ENCODE measurements at places on chromosomes 7 and 10. TPM values are rescaled to one million over a fixed set of nuclear protein-coding genes. Genes with fewer than 3 reads are reported as not detected.
A peak's percentile ranks its signal among the peaks of the same experiment; 100 is the strongest.

GRCh38 chr7:112173568-112173905 lies 32.7 kb downstream of the DOCK4 start:
- H3K4me1 ChIP-seq: peaks cover 12% of the 10 kb centered on the region
- DNase-seq: no peak
- no peak overlapping the region for H3K4me3 ChIP-seq
- H3K27ac ChIP-seq: no peak overlapping the region
- H3K27me3 ChIP-seq: no peaks in the 10 kb centered on the region
- no peaks in the 10 kb centered on the region for H3K36me3 ChIP-seq

- no peaks in the 10 kb centered on the region for H3K27me3 ChIP-seq
- no peak for DNase-seq
- H3K4me1 ChIP-seq: no peaks in the 10 kb centered on the region
- no peaks in the 10 kb centered on the region for H3K36me3 ChIP-seq
- H3K27ac ChIP-seq: no peak overlapping the region
Observed at GRCh38 chr7:47482013-47482875, 99.7 kb downstream of the TNS3 start.

DNA sequence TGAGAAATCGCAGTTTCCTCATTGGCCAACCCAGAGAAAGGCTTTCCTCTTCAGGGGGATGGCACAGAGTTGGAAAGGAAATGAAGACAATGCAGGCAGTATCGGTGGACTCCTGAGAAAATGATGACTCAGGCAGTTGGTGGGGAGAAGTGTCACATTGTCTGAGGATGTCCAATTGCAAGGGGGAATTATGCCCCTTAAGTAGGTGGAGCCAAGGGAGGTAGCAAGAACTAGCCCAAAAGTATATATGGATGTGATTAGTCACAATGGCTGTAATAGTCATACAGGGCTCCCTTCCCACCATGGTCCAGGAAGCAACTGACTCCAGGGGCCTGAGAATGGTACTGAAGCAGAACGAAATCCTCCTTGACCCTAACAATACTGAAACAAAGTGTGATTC lies 58.3 kb upstream of the EGFR start:
- H3K4me3 ChIP-seq: no peak overlapping the region
- peak; percentile 41 for DNase-seq
- H3K36me3 ChIP-seq: no peaks in the 10 kb centered on the region
- no peaks in the 10 kb centered on the region for H3K27me3 ChIP-seq

The VWDE gene
- total RNA-seq: 0.11 TPM

- H3K4me3 ChIP-seq: no peak overlapping the region
- no peaks in the 10 kb centered on the region for H3K27me3 ChIP-seq
- peaks cover under 1% of the 10 kb centered on the region for H3K36me3 ChIP-seq
Observed at GRCh38 chr10:27192284-27192683, 37.1 kb downstream of the MASTL start.

DNA sequence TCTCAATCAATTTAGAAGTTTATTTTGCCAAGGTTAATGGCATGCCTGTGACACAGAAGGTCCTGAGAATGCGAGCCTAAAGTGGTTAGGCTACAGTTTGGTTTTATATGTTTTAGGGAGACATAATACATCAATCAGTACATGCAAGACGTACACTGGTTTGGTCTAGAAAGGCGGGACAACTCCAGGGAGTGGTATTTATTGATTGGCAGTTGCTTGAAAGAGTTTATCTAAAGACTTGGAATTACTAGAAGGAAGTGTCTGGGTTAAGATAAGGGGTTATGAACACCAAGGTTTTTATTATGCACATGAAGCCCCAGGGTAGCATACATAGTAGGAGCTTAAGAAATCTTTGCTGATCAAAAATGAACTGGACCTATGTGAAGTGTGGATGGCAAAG lies 21.5 kb downstream of the NPVF start:
- no peaks in the 10 kb centered on the region for H3K36me3 ChIP-seq
- no peak overlapping the region for H3K27ac ChIP-seq
- H3K4me1 ChIP-seq: no peaks in the 10 kb centered on the region
- no peak overlapping the region for H3K4me3 ChIP-seq

The MOGAT3 gene
- not detected for total RNA-seq

- no peaks in the 10 kb centered on the region for H3K36me3 ChIP-seq
- no peaks in the 10 kb centered on the region for H3K27me3 ChIP-seq
- DNase-seq: peak; percentile 4
Observed at GRCh38 chr7:115618676-115619075, 411.9 kb downstream of the TFEC start.

The GET4 gene
- total RNA-seq: 49.7 TPM

The SSC4D gene
- total RNA-seq: 1.8 TPM

DNA sequence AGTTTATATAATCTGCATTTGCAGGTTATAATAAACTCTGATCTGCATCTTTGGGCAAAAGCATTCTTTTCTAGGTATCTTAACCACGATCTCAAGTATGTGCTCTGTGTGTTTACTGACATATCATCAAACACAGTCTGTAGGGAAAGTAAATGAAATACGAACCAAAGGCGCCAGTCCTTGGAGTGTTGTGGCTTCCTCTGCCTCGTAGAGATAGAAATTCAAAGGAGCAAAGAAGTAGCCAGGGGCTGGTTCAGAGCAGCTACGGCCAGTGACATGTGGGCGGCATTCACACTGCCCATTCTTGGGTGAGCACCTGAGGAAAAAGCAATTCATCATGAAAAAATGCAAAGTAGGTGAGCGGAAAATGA lies 38.7 kb downstream of the LAMB4 start:
- H3K27me3 ChIP-seq: no peaks in the 10 kb centered on the region
- H3K4me3 ChIP-seq: no peak overlapping the region
- no peaks in the 10 kb centered on the region for H3K36me3 ChIP-seq
- no peak for DNase-seq
- no peak overlapping the region for H3K27ac ChIP-seq

DNA sequence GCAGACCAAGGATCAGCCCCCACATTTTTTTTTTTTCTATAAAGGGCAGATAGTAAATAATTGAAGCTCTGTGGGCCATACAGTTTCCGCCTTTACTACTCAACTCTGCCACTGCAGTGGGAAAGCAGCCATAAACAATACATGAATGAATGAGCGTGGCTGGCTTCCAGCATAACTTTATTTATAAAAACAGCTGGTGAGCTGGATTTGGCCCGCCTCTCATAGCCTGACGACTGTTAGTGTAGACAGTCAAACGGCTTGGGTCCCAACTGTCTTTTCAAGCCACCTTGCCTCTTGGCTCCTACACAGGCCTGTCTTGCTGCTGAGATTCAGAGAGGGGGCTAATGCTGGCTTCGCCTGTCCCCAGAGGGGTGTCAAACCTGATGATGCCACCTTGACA lies 169.8 kb upstream of the GPR26 start:
- no peak overlapping the region for H3K27ac ChIP-seq
- no peak for DNase-seq
- peaks cover 25% of the 10 kb centered on the region for H3K27me3 ChIP-seq
- no peaks in the 10 kb centered on the region for H3K4me1 ChIP-seq

GRCh38 chr10:133219782-133220181 lies 10.2 kb upstream of the UTF1 start:
- H3K27ac ChIP-seq: no peak overlapping the region
- no peaks in the 10 kb centered on the region for H3K36me3 ChIP-seq
- peaks cover 50% of the 10 kb centered on the region for H3K27me3 ChIP-seq
- H3K4me1 ChIP-seq: no peaks in the 10 kb centered on the region

DNA sequence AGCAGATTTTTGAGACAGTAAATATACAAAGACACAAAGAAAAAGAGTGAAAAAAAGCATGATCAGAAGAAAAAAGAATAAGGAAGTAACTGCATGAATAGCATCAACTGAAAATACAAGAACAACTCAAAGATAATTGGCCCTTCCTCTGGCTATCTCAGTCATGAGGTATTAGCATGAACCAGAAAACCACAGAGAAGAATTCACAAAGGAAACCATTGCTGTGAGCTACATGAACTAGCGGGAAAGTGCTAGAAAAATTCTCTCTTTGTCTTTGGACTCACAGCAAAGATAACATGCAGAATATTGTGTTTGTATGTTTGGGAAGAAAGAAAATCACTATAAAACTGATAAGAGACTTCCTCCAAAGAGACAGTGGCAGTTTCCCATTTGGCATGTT lies 82.9 kb downstream of the SORCS1 start:
- H3K36me3 ChIP-seq: no peaks in the 10 kb centered on the region
- H3K4me3 ChIP-seq: no peak overlapping the region
- no peak for DNase-seq
- H3K27me3 ChIP-seq: no peaks in the 10 kb centered on the region
- no peak overlapping the region for H3K27ac ChIP-seq

DNA sequence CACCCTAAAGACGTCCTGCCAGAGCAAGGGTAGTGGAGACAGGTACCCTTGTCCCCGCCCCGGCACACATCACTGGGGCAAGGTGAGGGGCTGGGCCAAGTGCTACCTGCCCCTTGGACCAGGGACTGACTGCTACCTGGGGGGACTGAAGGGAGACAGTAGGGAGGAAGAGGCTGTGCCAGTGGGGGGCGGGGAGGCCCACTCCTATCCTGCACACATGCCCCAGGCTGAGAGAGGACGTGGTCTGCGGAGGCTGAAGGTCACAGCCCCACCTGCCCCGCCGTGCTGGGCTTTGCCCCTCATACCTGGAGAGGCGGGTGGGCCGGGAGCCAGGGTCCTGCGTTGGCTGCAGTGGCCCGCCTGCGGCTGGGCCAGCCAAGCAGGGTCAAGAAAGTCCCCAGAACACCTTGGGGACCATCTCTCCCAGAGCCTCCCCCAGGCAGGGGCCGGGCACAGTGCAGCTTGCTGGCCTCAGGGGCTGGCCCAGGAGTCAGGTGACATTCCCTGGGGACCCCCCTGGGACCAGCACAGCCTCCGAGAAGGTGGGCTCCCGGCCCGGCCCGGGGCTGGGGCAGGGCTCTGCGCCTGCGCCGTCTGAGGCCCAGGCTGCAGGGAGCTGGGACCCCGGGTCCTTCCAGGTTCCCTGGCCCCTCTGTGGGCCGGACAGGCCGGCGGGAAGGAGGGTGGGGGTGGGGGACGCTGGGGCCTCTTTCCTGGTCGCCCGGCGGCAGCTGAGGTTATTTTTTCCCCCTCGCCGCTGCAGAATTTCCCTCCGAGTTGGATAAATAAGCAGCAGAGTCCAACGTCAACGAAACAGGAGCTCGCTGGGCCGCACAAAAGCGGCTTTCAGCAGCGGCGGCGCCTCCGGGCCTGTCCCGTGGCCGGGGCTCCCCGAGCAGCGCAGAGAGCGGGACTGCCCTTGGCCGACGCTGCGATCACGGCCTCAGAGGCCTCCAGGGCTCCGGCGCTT lies 9.8 kb upstream of the FZD9 start:
- H3K4me3 ChIP-seq: no peak overlapping the region
- no peak overlapping the region for H3K27ac ChIP-seq
- DNase-seq: no peak
- H3K27me3 ChIP-seq: no peaks in the 10 kb centered on the region
- H3K36me3 ChIP-seq: no peaks in the 10 kb centered on the region

- no peaks in the 10 kb centered on the region for H3K36me3 ChIP-seq
- H3K4me1 ChIP-seq: peaks cover 38% of the 10 kb centered on the region
- H3K27ac ChIP-seq: no peak overlapping the region
Observed at GRCh38 chr10:113128450-113129070, 178.5 kb downstream of the TCF7L2 start.

DNA sequence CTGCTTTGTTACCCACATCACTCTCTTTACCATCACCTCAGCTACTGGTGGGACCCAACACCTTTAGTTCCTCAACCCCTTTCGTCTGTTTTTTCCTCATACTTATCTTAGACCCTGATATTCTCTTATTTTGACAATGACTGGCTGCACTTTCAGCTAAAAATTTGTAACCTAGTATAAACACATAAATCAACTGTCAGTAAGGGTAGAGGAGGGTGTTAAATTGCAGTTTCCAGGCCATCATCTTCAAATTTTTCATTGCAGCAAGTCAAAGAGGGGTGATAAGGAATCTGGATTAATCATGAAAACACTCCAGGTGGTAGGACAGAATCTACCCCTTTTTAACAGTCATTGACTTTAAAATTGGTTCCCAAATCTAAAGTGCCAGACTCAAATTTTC lies 27.9 kb downstream of the SEMA3D start:
- no peaks in the 10 kb centered on the region for H3K36me3 ChIP-seq
- no peaks in the 10 kb centered on the region for H3K4me1 ChIP-seq
- no peak overlapping the region for H3K27ac ChIP-seq

The GIGYF1 gene
- total RNA-seq: 47.4 TPM

DNA sequence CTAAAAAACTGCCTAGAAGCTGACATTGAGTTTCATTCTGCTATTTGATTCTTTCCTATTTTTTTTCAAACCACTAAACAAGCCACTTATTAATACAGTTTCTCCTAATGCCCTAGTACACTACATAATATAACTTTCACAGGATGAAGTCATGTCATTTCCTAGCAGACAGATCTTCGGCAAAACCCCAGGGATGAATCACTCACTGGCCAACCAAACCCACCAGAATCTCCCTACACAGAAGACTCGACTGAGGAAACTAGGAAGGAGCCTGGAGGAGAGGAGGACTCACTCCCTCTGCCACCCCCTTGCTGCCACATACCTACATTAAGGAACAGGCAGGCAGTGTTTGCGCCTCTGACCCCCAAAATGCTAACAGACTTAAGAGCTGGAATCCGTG lies 33.4 kb downstream of the XPNPEP1 start:
- no peaks in the 10 kb centered on the region for H3K27me3 ChIP-seq
- no peak for DNase-seq
- no peak overlapping the region for H3K27ac ChIP-seq
- H3K36me3 ChIP-seq: peaks cover 14% of the 10 kb centered on the region
- H3K4me3 ChIP-seq: no peak overlapping the region
- H3K4me1 ChIP-seq: no peaks in the 10 kb centered on the region

- DNase-seq: no peak
- H3K27ac ChIP-seq: no peak overlapping the region
- no peaks in the 10 kb centered on the region for H3K27me3 ChIP-seq
- peaks cover 24% of the 10 kb centered on the region for H3K4me1 ChIP-seq
- peaks cover 44% of the 10 kb centered on the region for H3K36me3 ChIP-seq
- no peak overlapping the region for H3K4me3 ChIP-seq
Observed at GRCh38 chr7:107969856-107970255, 33.1 kb downstream of the LAMB1 start.

The KCNIP2 gene
- total RNA-seq: 0.86 TPM

The LGI1 gene
- total RNA-seq: not detected

GRCh38 chr10:12780634-12781601 lies 220.6 kb downstream of the CCDC3 start:
- no peak overlapping the region for H3K4me3 ChIP-seq
- peaks cover 52% of the 10 kb centered on the region for H3K4me1 ChIP-seq
- H3K27ac ChIP-seq: peak overlapping the region; percentile 68

The PARD3 gene
- 28.0 TPM for total RNA-seq

GRCh38 chr7:44631458-44632115 lies 25.2 kb downstream of the OGDH start:
- no peak overlapping the region for H3K4me3 ChIP-seq
- no peaks in the 10 kb centered on the region for H3K27me3 ChIP-seq
- peaks cover 7% of the 10 kb centered on the region for H3K36me3 ChIP-seq

DNA sequence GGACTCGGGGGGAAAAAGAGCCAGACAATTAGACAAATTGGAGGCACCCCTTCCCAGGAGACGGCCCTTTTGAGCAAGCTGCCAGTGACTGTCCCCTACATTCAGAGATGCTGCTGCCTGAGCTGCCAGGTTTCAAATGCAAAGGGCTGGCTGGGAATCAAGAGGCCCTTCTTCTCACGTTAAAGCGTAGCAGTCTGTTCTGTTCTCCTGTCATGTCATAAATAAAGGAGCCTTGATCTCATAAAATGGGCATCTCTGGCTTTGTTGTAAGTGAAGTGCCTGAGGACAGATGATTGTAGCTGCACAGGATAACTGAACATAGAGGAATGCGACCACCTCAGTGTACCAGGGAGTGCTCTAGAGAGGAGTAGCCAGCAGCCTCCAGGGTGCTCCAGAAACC lies 917.9 kb downstream of the GRID1 start:
- DNase-seq: no peak
- no peaks in the 10 kb centered on the region for H3K36me3 ChIP-seq
- no peaks in the 10 kb centered on the region for H3K4me1 ChIP-seq
- no peak overlapping the region for H3K4me3 ChIP-seq
- no peak overlapping the region for H3K27ac ChIP-seq

The HOXA13 gene
- not detected for total RNA-seq

The PODXL gene
- 22.1 TPM for total RNA-seq

The AGK gene
- 41.9 TPM for total RNA-seq

Data from A673 (cell line).